ENCODE measurements at places on chromosomes 12 and 14. TPM values are rescaled to one million over a fixed set of nuclear protein-coding genes. Genes with fewer than 3 reads are reported as not detected.

AGAP2 gene
- 6.6 TPM for total RNA-seq

DNA sequence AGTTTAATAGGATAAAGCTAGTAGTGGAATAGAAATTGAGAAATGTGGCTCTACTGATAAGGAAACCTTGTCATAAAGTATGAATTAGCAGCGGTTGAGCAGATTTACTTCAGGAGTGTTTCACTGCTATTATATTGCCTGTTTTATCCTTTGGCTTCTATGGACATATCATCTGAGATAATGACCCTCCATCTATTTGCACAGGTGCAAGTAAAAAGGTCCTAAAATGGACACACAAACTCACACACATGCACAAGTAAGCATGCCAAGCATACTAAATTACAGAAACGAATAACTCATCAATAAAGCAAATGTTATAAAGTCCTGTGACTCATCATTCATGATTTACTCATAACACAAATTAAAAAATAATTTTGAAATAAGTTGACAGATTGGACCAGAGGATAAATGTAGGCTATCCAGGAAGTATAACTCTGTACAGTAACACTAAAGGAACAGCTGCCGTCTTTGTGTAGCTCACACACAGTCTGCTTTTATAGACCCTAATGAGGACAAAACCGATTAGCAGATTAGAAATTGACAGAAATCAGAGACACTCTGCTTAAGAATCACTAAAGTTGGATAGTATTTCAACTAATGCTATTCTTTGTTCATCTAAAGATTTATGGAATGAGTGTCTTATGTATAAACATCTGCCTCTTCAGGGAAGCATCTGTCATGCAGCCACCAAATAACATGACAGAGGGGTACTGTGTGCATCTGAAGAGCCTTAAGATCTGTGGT is 73.9 kb downstream of the SYT1 start:
- no peak for DNase-seq

ACRBP gene
- total RNA-seq, result 0.51 TPM

MGAT4C gene
- total RNA-seq, result 2.6 TPM

ADAM20 gene
- total RNA-seq, result 0.40 TPM

DNA sequence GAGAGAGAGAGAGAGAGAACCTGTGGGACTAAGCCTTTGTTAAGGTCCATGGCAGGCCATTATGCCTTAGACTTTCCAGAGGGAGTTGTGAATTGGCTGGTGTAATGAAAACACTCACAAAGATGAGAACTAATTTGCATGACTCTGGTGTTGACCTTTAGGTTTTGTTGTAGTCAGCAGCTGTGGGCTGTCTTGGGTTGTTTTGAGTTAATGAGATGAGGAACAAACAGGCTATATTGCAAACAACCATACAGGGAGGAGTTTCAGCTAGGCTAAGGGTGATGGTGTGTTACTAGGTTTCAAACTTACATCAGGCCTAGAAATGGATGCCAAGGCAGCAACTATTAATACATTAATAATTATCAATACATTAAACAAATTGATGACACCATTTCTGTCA is 26.3 kb downstream of the ATXN7L3B start:
- DNase-seq, result no peak

ZNF10 gene
- 5.2 TPM for total RNA-seq

RFX4 gene
- not detected for total RNA-seq

CMA1 gene
- 1.9 TPM for total RNA-seq

DNA sequence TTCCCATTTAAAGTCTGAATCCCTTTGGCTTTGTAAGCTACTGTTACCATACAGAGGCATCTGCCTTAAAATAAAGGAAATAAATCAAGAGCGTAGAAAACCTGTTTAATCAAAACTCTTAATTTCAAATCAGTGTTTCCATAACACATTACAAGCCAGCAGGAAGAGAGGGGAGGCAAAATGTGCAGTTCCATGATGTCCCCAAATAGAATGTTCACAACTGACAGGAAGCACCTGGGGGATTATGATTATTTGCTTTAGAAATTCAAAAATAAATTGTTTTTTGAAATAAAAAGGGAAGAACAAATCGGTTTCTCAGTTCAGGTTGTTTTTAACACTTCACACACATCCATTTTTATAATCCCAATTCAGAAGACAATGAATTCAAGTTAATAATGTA is 21.4 kb downstream of the SOCS2 start:
- no peak for DNase-seq

DNA sequence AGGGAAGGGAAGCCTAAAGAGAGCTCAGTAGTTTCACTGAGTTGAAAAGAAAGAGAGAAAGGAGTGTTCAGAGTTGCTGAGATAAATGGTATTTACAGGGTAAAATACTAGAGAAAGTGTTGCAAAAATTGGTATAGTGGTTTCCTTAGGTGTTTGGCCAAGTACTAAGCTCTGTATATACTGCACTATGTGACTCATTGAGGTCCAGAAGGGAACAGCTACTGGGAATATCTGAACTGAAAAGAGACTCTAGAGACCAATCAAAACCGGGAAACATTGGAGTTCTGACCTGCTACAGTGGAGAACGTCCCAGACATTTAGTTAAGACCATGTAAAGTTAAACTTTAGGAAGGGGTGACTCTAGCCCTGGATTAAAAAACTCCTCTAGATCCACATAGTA is 42.7 kb upstream of the ALX1 start:
- DNase-seq, result no peak

GRCh38 chr12:99043319-99043914 is 398.3 kb downstream of the APAF1 start:
- peak; percentile 82 for DNase-seq

DNA sequence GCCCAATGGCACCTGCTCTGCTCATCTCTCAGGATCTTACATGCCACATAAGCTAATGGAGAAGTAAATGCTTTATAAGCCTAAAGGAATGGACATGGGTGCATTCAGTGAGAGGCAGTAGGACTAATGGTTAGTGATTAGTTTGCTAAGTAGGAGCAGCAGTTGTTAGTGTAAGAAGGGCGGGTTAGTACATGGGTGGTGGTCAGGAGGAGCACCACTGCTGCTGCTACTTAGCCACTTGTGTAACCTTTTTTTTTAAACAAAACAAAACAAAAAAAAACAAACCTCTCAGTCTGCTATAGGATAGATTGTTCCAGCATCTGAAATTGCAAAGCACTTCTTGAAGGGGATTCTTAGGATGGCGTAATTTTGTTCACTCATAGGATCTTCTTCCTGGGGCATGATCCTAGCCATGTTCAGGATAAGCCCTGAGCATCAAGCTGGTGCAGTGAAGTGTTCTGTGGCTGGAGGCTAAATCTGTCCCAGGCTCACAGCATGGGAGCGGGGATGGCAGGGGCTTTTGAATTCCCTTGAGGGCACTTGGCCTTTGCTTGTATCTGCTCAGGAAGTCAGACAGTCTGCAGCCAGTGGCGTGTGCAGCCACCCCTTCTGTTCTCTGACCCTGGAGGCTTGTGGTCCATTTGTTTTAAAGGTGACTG is 63.6 kb downstream of the CHST11 start:
- no peak for DNase-seq

ZC2HC1C gene
- 11.3 TPM for total RNA-seq

DNA sequence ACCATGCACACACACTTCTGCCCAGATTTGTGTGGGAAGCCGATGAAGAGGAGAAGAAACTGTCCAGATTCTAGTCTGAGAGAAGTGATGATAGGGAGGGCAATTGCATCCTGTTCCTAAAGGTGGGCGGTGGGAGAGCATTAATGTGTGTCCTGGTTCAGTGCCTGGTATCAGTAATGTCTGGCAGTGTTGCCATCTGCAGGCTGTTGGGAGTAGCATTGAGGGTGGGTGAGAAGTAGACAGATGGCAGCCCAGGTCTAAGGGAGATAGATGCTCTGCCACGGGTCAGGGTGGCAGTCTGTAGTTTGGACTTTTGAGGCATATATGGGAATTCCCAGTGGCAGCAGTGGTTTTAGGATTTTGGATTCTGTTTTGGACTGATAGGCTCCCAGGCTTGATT is 156.4 kb downstream of the ETNK1 start:
- no peak for DNase-seq

DNA sequence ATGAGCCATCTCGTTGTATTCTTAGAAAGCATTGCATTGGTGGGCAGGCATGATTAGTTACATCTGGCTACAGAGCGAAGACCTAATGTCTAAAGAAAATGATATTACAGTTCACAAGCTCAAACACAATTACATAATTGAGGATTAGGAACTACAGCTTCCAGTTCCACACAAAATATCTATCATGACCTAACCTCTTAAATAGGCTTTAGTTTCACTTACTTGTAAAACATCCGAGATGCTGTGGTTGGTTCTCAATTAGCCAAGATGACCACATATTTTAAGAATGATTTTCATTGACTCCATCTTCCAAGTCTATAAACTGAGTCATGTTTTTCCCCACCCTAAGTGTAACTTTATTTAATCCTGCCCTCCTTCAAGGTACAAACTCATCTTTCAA is 69.5 kb downstream of the LRIG3 start:
- DNase-seq, result no peak

- no peak for DNase-seq
Measured at GRCh38 chr14:105077649-105077995, 12.4 kb upstream of the GPR132 start.
